ENCODE measurements at places on chromosomes 7 and 10.

- no peak for DNase-seq
Measured at GRCh38 chr7:99000196-99000903, 122.0 kb downstream of the TRRAP start.

- DNase-seq = no peak
Measured at GRCh38 chr7:110779339-110779738, 311.6 kb upstream of the LRRN3 start.

DNA sequence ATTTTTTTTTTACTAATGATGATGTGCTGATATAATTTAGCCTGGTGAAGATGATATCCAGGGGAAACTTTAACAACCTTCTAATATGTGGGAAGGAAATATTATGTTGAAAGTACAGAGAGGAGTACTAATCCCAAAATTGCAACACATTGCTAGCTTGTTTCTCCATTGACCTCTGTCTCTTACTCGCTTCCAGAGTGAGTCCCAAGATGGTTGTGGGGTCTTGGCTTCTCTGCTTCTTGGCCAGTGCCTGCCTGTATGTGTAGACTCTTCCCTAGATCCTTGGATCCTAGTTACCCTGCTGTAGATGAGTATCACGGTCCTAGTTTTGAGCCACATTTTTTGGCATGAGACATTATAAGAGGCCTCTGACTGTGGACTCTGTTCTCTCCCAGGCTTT is 17.5 kb downstream of the BMPER start:
- DNase-seq = no peak

- no peak for DNase-seq
Measured at GRCh38 chr10:91210014-91210413, 10.4 kb upstream of the PCGF5 start.

GRCh38 chr7:98399462-98399861 is 1.4 kb downstream of the BAIAP2L1 start:
- DNase-seq = no peak

- DNase-seq = no peak
Measured at GRCh38 chr7:20952916-20953315, 166.2 kb upstream of the SP8 start.

DNA sequence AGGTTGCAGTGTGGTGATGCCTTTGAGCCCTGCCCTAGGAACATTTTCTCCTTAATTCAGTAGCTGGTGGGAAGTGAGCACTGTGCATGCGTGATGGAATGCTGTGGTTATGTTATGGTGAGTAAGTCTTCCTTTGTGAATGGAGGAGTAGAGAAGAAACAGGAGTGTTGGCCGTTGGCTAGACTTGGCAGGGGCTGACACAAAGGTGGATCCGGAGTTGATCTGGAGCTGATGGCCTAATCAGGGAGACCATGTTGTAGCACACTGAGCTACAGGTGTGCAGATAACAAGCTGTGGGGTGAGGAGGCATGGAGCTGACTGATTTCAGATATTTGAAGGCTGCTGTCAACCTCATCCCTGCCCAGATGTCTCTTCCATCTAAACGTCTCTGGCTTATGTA is 122.3 kb downstream of the CNNM2 start:
- DNase-seq = no peak

GRCh38 chr10:88810196-88810961 is 7.8 kb downstream of the LIPM start:
- DNase-seq = peak; percentile 9

DNA sequence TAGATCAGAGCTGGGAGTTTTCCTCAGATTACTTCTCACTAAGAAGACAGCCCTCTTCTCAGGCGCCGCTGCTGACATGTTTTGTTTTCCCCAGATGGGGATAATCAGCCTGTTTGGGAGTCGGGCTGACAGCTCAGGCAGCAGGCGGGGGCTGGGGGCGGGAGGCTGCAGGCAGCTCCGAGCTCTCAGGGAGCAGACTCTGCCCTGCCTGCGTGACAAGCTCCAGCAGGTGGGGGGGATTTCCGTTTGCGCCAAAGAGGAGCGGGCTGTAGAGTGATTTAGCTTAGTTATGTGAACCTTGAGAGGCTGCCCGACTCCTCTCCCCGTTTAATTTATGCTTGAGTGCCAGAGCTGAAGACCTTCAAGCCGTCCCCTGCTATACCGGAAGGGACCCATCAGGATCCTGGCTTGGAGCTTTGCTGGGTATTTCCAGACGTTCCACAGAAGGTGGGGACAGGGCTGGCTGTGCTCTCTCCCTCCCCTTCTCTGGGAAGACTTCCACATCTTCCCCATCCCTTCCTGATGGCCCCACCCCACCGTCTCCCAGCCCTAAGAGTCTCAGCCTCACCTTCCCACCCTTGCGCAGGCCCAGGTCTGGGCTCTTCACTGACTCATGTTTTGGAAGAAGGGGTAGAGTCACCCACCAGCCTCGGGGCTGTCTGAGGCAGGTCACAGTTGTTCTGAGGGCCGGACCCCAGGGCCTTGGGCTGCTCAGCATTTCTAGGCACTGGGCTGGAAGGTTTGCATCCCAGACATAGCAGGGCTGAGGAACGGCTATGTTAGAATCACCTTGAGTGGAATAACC is 24.7 kb upstream of the ADCYAP1R1 start:
- no peak for DNase-seq

GRCh38 chr10:43255634-43256431 is 11.0 kb downstream of the RASGEF1A start:
- DNase-seq = peak; percentile 87

DNA sequence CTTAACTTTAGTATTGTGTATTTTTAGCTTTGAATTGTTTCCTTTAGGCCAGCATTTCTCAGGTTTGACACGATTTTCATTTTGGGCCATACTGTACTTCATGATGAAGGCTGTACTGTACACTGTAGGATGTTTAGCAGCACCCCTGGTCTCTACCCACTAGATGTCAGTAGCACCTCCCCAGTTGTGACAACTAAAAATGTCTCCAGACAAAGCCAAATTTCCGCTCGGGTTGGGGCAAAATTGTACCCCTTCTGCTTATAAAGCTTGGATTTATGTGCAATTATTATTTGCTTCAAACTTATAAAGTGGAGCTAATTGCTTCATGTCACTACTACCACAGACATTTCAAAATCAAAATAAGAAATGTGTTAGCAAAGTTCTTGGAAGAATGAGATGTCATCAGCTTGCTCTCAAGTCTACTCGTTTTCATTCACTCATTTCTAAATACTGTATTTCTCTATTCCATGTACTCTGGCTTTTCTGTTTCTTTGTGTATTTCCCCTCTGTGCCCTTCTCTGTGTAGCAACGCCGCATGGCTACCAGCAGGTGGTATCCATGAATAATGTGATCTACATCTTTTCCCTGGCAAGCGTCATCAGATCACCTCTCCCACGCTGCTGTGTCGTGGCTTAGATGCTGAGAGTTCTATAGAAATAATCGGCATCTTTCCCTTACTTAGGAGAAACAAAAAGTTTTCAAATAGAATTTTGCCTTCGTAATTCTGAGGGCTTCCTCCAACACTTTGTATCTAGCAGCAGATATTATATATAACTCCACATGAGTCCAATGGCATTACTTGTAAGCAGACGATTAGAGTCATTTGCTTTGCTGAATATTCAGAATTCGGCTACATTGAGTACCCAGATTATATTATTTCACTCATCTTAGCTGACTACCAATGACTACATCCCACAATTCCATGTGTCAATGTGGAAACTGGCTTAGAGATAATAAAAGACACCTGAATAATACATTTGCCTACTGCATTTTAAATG is 47.8 kb upstream of the CALCR start:
- DNase-seq = no peak

- no peak for DNase-seq
Measured at GRCh38 chr7:17983221-17984062, 43.1 kb upstream of the SNX13 start.

DNA sequence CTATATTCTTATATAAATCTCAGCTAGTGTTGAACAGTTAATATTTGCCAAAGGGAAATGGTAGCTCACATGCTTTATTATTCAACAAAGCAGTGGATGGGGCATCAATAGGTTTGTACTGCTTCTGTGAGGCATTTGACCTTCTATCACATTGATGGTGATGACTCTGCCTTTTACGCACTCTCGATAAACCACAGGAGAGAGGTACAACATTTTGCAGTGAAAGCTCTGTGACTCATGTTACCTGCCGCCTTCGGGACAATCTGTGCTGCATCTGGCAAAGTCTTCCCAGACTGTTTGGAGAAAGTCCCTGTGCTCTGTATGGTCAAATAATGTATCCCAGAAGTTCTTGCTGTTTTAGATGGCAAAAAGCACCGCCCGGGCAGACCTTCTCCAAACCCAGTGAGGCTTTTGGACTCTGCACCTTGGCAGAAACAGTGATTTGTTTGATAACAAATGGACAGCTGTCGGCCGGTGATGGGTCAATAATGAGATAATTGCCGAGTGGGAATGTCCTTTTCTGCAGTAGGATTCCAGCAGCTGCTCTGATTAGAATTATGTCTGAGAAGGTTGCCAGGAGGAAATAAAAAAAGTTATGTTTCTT is 61.0 kb downstream of the PLPP4 start:
- no peak for DNase-seq

DNA sequence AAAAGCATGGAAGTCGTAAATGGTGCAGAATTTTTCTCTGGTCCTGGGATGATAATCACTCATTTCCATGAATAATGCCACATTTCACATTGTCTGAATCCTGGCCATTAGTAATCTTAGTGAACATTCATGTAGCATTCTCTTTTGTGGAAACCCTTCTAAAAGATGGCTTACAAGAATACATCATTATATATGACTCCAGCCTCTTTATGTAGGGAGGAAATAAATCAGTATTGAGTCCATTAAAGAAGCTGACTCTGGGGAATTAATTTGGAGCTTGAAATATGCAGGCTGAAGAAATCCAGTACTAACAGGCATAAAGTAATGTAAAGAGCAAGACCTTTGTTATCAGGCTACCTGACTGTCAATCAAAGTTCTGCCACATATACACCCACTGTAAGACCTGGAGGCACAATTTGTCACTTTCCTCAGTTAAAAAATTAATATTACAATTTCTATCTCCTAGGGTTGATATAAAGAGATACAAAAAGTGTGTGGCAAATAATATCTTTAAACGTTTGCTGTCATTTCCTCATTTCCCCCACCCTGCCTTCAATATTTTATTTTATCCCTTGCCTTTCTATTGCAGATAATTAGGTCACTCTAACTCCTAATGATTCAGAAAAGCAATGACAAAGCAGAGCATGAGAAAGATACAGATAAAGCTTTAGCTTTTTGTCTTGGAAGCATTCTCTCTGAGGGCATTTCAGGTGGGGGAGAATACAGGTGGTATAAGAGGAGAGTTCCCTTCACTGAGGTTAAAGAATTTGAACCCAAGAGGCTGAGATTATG is 1122.0 kb upstream of the GHITM start:
- no peak for DNase-seq

DNA sequence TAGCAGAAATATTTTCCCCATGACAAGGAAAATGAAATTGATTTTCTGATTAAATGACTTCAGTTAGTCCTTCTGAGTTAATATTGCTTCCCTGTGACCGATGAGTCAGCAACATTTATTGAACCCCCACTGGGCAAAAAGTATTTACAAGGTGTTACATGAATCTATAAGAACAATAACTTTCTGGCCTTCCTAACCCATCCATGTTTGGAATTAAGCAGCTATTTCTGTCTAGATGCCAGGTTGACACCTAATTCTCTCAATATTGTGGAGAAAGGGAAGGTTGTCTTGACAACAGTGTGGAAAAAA is 112.9 kb upstream of the JAZF1 start:
- DNase-seq = no peak

DNA sequence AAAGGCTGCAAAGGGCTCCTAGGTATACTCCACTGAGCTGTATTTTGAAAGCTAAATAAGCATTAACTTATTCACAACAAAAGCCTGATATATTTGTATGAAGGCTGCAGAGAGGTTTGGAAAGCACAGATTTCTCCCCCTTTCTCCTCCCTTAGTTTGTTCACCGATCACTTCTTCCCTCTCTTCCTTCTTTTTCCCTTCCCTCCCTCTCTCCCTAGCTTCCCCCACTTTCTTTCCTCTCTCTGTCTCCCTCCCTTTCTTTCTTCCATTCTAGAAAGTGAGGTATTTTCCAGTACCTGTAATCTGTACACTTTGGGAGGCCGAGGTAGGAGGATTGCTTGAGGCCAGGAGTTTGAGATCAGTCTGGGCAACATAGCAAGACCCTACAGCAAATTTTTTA is 62.1 kb downstream of the HHEX start:
- DNase-seq = no peak

Measured in 8988T (cell line).